LoVo (cell line): ENCODE measurements at places on chromosomes 1 and 21.
A peak's percentile ranks its signal among the peaks of the same experiment; 100 is the strongest.

- no peak for DNase-seq
Measured at GRCh38 chr1:78224246-78224785, 178.6 kb downstream of the GIPC2 start.

DNA sequence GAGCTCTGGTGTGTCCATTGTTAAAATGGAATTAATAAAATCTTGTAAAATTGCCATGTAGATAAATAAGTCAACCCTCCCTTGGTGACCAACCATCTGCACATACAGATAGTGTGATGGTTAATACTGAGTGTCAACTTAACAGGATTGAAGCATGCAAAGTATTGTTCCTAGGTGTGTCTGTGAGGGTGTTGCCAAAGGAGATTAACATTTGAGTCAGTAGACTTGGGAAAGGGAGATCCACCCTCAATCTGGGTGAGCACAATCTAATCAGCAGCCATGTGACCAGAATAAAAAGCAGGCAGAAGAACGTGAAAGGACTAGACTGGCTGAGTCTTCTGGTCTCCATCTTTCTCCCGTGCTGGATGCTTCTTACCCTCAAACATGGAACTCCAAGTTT is 174.8 kb downstream of the LTN1 start:
- DNase-seq, result no peak

DNA sequence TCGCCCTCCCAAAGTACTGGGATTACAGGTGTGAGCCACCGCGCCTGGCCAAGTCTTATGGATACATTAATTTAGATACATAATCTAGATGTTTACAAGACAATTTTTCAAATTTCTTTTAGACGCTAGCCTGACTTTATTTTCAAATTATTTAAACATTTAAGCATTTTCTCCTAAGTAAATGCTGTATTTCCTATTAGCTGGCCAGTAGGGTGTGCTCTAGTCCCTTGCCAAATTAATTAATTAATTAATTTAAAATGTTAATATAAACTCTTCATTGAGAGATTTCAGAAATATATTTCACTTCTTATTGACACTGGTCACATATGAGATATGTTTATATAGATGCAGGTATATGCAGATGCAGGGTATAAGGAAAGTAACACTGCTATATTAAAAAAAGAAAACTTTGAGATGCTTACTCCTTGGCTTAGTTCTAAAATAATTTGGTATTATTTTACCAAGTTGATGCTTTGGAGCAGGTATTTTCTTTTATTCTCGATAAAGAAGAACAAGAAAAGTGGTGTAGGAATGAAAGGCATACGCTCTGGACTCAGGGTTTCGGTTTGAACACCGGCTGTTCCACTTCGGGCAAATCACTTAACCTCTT is 5.2 kb upstream of the ERRFI1 start:
- peak; percentile 64 for DNase-seq

GRCh38 chr1:117613969-117614729 is 8.3 kb downstream of the TENT5C start:
- no peak for DNase-seq

DNA sequence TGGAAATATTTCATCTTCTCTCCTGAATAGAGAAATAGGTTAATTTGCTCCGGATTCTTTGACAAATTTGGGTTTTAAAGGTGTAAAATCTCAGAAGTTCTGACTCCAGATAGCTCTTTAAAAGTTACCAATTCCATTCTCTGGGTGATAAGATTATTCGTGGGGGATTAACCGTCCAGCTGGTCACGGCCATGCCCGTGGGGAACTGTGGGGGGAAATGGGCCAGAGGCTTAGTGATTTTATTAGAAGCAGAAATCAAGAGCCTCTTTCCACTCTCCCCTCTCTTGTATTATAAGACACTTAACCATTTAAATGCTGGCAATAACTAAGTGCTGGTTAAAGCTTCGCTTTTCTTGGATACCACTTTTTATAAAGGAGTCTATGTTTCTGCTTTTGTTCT is 376.4 kb upstream of the KAZN start:
- no peak for DNase-seq

GRCh38 chr1:11784993-11785769 is 20.6 kb downstream of the MTHFR start:
- peak; percentile 37 for DNase-seq

- DNase-seq, result no peak
Measured at GRCh38 chr1:202848191-202848542, 37.4 kb downstream of the PCAT6 start.

DNA sequence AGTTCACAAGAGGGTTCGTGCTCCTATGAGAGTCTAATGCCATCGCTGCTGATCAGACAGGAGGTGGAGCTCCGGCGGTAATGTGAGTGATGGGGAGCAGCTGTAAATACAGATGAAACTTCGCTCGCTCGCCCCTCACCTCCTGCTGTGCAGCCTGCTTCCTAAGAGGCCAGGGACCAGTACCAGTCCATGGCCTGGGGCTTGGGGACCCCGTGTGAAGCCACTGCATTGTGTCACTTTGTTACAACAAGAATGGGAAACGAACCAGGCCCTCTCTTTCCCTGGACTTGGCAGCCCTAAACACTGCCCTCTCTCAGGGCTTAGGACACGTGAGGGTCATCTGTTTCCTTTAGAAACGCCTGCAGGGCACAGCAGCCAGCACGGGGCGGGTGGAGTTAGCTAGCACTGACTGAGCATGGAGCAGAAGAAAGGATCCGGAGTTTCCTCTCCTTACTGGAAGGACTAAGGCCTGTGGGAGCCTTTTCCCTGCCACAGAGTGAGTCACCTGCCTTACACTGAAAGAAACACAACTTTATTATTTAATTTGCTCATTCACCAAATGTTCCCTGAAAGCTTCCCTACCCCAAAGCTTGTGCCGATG is 185.2 kb upstream of the TMEM51 start:
- no peak for DNase-seq

DNA sequence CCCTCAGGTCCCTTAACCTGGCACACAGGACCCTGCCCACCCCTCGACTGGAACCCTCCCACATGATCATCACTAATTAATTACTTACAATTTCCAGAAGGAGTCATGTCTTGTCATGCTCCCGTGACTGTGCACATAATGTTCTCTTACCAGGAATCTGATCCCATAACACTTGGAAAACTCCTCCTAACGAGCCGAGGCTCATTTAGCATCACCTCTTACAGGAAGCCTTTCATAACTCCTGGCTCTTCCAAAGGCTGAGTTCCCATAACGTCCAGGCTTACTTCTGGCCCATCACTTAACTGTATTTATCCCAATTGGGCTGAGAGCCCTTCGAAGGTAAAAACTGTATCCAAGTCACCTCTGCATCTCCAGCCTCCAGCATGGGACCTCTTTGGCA is 147.9 kb upstream of the JUN start:
- no peak for DNase-seq

- no peak for DNase-seq
Measured at GRCh38 chr1:212754193-212754592, 37.4 kb downstream of the NSL1 start.

- DNase-seq, result no peak
Measured at GRCh38 chr1:242002072-242002471, 3.2 kb upstream of the MAP1LC3C start.

DNA sequence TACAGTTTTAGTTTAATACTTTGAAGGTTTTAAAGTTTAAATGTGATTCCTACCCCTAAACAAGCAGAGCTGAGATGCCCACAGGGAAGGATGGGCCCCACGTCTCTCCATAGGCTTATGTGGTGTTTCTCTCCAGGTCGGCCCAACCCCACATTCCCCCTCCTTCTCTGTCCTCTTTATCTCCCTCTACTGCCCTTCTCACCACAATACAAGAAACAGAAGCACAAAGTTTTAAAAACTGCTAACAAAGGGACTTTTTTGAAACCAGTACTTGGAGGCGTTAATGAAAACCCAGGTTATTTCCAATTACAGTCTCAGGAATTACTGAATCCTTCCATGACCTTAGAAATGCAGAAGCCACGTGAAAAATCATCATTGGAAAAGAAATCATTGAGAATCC is 324.0 kb downstream of the NTNG1 start:
- DNase-seq, result no peak

DNA sequence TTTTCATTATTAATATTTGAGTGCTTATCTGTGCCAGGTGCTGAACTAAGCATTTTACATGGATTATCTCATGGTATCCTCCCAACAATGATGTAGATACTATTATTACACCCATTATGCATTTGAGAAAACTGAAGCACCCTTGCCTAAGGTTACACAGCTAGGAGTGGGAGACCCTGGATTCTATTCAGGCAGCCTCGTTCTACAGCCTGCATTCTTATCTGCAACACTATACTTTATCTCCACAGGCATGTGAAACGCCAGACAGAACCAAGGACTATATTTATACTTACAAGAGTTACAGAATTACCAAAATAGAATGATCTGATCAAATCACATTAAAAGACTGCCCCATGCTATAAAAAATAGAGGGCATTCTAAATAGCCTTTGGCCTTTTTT is 22.4 kb downstream of the LPAR3 start:
- DNase-seq, result no peak

DNA sequence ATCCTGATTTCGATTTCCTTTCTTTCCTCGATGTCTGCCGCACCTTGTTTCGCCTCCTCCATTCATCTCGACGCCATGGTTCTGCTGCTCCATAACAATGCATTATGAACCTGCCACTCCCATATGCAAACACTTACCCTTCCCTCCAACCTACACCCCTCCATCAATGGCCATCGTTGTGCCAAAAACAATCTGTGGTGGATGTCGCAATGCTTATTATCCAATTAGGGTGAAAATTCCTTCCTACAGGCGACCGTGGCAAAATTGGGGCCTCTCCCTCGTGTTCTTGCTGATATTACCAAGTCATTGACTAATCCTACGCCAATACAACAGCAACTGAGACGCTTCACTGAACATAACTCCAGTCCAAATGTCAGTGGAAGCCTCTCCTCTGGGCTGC is 40.3 kb downstream of the CLEC20A start:
- DNase-seq, result no peak

- DNase-seq, result peak; percentile 66
Measured at GRCh38 chr1:159936273-159936904, 9.0 kb downstream of the IGSF9 start.
